ENCODE measurements at places on chromosomes 3 and 15.

GRCh38 chr3:106485802-106486201, 617.0 kb upstream of the CBLB start:
- DNase-seq: no peak

- no peak for DNase-seq
Measured at GRCh38 chr3:96843505-96844203, 29.3 kb downstream of the EPHA6 start.

DNA sequence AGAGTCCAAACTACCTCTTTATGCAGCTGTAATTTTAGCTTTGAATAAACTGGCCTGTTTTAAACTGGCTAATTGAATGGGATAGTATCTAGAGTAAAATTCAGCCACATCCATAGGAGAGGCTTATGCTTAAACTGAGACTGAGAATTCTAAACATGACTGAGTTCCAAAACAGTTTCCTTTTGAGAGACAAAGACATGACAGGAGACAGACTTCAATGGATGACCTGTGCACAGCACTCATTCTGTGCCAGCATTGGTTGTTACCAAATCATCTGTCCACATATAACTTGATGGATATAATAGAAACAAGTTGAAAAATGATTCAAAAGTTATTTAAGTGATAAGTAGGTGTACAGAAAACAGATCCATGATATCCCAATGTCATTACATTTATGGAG, 20.9 kb downstream of the IL12A start:
- DNase-seq: no peak

- DNase-seq: no peak
Measured at GRCh38 chr15:66389859-66390381, 3.2 kb downstream of the MAP2K1 start.

- DNase-seq: no peak
Measured at GRCh38 chr3:81080608-81081007, 680.8 kb downstream of the GBE1 start.

GRCh38 chr3:171876680-171877147, 33.6 kb downstream of the TMEM212 start:
- no peak for DNase-seq

DNA sequence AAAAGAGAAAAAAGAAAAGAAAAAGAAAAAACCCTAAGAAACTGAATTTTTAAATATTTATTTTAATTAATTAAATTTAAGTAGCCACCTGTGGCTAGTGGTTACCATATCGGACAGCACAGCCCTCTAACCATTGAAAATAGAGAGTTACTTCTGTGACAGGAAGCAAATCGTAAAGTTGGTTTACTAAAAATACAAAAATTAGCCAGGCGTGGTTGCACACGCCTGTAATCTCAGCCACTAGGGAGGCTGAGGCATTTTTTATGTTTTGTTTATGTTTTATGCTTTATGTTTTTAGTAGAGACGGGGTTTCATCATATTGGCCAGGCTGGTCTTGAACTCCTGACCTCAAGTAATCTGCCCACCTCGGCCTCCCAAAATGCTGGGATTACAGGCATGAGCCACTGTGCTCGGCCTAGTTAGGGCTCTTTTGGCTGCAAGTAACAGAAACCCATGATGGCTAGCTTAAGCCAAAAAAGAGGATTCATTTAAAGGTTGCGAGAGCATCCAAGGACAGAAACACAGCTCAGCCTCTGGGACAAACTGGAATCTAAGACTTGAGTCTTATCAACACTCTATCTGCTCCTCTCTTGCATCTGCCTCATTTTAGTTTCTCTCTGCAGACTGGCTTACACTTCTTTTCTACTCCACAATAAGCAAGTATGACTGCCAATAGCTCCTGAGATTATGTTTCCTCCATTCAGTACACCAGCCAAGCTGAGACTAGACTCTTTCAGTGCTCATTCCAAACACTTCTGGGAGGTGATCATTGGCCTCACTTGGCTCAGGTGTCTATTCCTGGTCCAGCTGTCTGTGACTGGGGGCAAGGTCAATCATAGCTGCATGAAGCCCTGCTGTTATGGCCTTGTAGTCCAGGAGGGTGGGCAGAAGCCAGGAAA, 6.8 kb upstream of the SKIL start:
- no peak for DNase-seq
